Liver (tissue), 10 donors: ENCODE measurements at places on chromosomes 2 and 18. TPM values are rescaled to one million over a fixed set of nuclear protein-coding genes. Genes with fewer than 3 reads are reported as not detected.

DNA sequence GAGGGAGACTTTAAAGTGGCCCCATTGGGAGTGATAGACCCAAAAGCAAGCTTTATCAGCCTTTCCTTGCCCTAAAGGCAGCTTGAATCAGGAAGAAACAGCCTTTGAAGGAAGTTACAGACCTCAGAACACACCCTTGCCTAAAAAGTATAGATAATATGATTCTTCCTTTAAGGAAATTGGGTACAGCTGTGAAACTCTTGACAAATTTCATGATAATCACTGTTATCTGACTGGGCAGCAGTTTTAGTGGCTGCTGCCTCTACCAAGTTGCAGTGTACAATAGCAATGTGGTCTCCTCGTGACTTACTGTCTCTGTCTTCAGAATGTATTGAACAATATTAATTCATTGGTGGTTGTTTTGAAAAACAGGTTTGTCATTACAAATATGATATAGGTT, 16.7 kb downstream of the HOXD1 start:
- DNase-seq, result no peak

GRCh38 chr2:226578373-226578772, 221.2 kb downstream of the IRS1 start:
- no peak for DNase-seq

DNA sequence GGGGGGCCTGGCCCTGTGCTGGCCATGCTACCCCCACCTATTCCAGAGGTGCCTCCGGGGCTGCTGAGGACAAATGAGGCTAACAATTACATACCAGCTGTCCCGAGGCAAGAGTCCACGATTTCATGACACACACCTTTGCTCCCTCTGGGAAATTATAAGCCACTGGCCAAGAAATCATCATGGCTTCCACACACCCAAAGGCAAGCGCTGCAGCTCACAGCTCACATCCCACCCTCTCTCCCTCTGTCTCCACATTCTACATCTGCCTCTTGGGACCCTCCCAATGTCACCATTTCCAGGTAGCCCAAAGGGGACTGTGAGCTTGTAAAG, 134.4 kb downstream of the HDAC4 start:
- DNase-seq, result no peak

DNA sequence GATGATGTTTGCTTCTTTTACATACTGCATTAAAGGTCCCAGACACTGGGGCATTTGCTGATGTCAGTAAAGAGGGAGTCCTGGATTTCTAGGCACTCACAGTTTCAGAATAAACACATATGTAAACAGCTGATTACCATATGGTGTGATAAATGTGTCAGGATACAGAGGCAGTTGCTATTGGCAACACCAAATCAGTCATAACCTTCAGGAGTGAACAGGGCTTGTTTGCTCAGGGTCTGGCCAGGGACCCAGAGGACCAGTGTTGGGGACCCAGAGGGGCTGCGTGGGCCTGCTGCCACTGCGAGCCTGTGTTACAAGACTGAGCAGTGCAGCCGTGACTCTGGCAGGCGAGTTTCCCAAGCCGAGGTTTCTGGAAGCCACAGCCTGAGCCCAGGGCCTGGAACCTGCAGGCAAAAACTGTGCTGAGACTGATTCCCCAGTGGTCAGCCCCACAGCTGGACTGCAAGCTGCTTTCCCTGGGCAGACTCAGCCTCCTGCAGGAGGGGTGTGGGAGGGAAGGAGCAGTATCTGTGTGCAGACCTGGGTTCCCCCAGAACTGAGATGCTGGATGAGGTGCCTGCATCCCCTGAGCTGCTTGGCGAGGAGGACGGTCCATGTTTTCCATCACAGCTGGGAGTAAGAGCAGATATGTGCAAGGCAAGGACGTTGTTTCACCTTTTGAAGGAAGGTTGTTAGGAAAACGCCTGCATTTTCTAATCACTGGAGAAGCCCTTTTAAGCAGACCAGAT, 23.6 kb downstream of the ASAP2 start:
- no peak for DNase-seq

- no peak for DNase-seq
Observed at GRCh38 chr18:48228841-48229240, 180.3 kb downstream of the ZBTB7C start.

- DNase-seq, result no peak
Observed at GRCh38 chr2:54680397-54681041, 42.9 kb upstream of the EML6 start.

DNA sequence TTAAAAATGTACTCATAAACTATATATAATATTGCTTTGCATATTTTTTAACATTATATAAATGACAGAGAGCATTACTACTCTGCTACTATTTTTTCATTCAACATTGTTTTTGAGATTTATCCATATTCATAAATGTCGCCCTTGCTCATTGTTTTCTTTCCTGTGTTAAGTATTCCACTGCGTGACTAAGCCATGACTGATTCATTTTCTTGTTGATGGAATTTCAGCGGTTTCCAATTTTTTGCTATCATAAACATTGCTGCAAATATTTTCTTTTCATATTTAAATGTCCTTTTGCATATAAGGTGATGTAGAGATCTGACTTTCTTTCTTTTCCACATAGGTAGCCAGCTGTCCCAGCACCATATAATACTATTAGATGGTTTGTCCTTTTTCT, 57.6 kb downstream of the SFXN5 start:
- no peak for DNase-seq

- no peak for DNase-seq
Observed at GRCh38 chr2:3430740-3431490, 51.4 kb downstream of the TRAPPC12 start.

GRCh38 chr2:129091620-129092019, 773.0 kb upstream of the HS6ST1 start:
- no peak for DNase-seq

DNA sequence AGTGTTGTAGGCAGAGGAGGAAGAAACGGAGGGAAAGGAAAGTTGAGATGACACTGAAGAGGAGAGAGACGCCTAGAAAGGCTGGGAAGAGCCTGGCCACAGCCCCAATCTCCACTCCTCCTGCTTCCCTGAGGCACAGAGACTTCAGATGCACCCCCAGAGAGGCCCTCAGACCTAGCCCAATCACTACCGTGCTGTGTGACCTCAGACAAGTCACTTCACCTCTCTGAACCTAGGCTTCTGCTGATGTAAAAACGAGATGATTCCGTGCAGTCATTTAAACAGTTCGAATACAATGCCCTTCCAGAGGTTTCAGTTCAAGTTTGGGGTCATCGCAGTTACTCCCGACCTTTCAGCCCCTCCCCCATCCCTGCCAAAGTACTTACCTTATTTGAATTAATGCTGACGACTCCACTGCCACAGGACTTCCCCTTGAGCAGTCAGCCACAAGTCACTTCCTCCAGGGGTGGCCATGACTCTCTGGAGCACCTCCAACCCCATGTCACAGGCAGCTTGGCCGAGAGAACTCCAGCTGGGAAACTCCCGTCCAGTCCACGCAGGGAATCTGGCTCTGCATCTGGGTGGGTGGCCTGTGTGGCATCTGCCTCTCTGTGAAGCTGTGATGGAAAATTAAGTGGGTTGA, 105.2 kb upstream of the ID2 start:
- DNase-seq, result peak; percentile 31

GRCh38 chr2:45913539-45913938, 262.1 kb downstream of the PRKCE start:
- DNase-seq, result no peak

- no peak for DNase-seq
Observed at GRCh38 chr2:233768076-233768475, 8.0 kb downstream of the UGT1A1 start.

DNA sequence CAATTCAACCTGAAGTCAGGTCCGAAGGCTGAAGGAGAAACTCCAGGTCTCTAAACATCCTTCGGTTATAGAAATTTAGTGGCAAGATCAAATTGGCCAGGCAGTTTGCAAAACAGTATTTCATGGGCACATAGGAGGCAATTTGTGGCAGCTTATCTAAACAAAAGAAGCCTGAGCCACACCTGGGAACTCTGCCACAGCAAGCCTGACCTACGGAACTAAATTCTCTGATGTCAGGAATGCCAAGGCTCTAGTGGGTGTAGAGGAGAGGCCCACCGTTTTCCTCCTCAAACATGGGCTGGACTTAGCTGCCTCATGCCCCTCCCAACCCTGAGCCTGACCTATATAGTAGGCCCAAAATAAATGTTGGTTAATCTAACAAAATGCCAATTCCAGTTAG, 16.0 kb downstream of the SATB2 start:
- DNase-seq, result no peak

DNA sequence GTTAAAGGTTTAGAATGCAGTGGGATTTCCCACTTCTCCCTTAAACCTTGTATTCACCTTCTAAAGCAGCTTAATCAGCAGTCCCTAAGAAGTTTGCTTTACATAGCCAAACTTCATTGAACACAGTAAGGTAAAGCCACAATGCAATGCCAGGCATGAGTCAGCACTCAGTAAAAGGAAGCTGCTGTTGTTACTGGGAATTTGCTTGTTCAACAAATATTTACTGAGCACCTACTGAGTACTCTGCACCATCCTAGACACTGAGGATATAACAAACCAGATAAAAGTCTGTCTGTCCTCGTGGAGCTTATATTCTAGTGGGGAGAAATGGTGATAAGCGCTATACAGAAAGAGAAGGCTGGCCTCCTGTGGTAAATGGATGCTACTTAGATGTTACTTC, 162.7 kb downstream of the PKP4 start:
- DNase-seq, result no peak

- DNase-seq, result no peak
Observed at GRCh38 chr2:154439156-154439555, 259.3 kb upstream of the KCNJ3 start.

DNA sequence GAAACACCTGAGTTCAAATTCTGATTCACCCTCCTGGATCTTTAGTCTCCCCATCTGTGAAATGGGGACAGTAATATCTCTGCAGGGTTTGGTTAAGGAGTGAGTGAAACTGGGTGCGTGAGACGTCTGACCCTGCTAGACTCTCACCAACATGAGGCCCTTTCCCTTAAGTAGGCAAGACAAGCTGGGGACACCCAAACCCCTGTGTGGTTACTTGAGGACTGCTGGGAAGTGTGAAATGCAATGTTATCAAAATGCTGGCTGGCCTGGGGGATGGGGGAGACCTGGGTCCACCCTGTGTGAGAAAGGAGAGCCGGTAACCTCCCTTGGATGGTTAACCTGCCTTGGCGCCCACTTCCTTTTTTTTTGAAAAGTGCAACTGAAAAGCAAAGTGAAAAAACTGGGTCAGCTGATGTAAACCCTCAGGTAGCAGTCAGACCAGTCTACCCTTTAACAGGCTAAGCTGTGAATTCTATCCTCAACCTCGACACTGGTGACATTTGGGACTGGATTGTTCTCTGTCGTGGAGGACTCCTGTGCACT, 82.3 kb downstream of the INPP5D start:
- no peak for DNase-seq

DNA sequence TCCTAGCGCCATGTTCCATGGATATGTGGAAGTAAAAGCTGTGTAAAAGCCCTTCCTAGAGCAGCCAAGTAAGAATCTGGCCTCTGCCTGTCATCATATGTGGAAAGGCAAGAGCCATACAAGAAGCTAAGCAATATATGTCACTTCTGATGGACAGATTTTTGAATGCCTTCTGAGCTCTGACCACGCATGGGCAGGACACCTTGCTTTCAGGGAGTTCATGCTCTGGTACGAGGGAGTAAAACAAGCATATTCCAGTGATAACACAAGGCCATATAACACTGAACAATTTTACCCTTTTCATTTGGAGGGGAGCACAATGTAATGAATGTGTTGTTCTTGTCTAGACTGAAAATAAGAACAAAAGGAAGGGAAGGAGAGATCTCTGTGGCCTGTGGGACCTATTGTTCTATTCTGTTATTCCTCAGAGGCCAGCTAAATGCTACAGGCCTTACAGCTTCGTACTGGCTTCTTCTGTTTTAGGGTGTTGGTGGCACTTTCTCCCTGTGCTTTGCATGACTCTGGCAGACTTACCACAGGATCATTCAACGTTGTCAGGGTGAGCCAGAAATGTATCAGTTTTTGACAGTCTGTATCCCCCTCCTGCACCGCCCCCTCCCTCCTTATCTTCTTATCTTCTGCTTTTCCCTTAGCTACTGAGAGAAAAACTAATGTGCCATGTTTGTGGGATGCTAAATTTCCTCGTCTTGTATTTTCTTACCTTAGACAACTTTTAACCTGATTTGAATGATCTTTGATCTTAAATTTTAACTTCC, 99.5 kb downstream of the MAP4K4 start:
- DNase-seq, result no peak

DNA sequence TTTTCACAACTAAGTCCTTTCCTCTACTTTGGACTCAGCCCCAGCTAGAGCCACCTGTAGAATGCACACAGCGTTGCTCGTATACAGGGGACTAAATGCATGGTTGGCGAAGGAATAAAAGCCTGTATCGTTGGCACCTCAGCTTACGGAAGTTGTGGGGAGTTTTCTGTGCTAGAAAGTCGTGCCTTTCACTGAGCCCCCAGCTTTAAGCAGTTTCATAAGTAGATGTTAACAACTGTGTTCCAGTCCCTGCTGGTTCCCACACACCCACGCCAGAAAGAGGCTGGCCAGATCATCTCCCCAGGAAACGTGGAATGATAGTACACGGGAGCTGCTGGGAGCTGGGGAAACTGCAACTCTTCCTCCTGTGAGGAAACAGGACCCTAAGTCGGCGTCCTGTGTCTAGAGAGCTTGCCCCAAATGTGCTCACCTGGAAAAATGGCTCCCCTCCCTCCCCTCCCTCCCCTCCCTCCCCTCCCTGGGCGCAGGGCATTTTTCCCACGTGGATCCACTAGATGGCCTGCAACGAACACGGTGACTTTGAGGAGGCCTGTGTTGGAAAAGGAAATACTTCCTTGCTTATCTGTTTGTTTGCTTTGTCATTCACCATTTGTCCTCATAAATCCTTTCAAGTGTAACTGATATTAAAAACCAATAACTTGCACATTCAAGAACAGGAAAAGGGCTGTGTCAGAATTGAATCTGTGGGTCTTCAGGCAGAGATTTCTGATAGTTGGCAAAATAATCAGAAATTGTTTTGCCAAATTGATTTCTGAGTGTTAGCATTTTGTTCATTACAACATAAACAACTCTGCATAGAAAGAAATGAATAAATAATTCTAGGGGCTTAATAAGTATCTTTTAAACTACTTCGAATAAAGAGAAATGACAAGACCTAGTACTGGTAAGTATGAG, 43.9 kb upstream of the RFX8 start:
- DNase-seq, result peak; percentile 53

DNA sequence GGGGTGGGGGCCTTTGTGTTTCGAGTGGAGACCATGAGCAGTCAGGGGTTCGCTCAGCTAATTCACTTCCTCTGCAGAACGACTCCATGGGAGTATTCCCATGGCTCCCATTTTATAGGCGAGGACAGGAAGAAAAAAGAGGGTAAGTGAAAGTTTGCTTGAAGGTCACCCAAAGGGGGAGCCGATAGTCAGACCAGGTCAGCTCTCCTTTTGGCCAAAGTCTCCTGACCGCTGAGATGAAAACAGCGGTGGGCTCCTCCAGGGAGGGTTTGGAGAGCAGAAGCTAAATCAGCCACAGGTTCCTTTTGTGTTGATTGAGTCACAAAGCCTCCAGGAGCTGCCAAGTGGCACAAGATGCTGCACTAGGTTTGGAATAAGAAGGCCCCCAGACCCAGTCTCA, 34.1 kb upstream of the CTAGE1 start:
- DNase-seq, result no peak

GAREM2 gene
- 0.08 TPM for total RNA-seq

SKOR2 gene
- not detected for total RNA-seq

REEP1 gene
- total RNA-seq, result 1.7 TPM

RUFY4 gene
- 0.05 TPM for total RNA-seq

SLC4A5 gene
- 0.42 TPM for total RNA-seq

CFC1 gene
- not detected for total RNA-seq

OR6B2 gene
- not detected for total RNA-seq

SATB2 gene
- 2.3 TPM for total RNA-seq
